ENCODE measurements at places on chromosomes 1 and 21. TPM values are rescaled to one million over a fixed set of nuclear protein-coding genes. Genes with fewer than 3 reads are reported as not detected.

DNA sequence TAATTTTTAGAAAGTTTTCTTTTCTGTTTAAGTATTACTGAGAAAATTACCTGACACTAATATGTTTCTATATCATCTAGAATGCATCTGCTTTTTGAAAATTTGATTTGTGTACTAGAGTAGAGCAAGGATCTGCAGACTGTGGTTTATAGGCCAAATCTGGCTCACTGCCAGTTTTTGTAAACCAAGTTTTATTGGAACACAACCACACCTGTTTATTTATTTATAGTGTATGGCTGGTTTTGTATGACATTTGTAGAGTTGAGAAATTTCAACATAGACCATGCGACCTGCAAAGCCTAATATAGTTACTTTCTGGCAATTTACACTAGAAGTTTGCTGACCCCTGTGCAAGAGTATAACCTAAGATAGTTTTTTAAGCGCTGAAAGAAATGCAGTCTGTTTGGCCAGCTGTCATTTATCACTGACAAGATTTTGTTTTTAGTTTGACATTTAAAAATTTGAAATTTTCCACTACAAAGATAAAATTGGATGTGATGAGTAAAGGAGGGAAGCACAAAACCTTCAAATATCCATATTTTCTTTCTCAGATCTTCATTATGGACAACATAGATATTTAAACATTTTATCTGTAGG, 36.1 kb upstream of the CACYBP start:
- DNase-seq = no peak

NMNAT2 gene
- total RNA-seq = 0.62 TPM

DNA sequence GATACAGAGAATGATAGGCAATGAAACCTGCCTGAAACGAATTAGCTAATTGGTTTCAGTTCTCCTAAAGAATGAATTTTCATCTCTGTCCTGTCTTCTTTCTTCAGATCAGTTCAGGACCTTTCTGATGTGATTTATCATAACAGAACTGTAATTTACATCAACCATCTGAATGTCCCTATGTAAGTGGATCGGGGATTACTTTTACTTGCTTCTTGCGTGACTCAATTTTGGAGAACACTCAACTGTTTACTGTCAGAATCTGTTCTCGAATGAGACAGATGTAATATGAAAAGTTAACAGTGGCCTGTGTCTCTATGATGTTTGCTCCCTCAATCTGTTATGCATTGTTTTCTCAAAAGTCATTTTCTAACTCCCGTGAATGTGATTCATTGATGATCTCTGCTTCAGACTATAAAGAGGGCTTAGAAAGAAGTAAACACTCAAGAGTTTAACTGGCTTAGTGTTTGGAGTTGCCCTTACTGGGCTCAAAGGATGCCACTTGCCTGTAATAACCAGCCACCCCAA, 111.0 kb downstream of the GABPA start:
- no peak for DNase-seq

GRCh38 chr1:222697826-222698225, 14.5 kb downstream of the AIDA start:
- no peak for DNase-seq

- no peak for DNase-seq
Observed at GRCh38 chr21:30478004-30478403, 2.2 kb downstream of the KRTAP19-1 start.

KRTAP12-2 gene
- total RNA-seq = not detected

RGS1 gene
- 16.3 TPM for total RNA-seq

RGSL1 gene
- total RNA-seq = not detected

GRCh38 chr1:73948055-73948454, 249.9 kb downstream of the LRRIQ3 start:
- DNase-seq = no peak

SASS6 gene
- 3.0 TPM for total RNA-seq

DNA sequence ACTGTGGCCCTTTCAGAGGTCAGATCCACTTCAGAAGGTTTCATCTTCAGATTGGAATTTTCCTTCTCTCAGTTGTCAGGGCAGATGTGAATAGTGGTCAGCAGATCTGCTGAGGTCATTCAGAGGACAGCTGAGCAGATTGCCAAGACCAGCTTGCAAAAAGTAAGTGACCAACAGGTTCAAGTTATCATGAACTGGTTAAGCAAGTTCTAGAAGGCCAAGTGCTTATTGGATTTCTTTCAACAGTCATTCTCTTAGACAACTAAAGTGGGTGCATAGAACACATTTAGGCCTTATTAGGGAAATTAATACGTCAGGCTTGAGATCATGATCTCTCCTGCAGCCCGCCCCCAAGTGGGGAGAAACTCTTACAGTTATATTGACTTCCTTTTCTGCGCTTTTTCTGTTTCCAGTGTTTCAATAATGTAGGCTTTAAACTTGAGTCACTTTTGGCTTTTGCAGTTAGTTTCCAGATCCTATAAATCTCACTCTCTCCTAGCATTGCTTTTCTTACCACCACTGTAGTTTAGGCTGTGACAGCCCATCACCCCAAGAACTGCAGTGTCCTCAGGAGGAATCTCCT, 96.4 kb downstream of the C1orf21 start:
- peak; percentile 67 for DNase-seq

GRCh38 chr1:65147424-65148177, 402 bp upstream of the AK4 start:
- DNase-seq = peak; percentile 49

CSMD2 gene
- 1.1 TPM for total RNA-seq

DNA sequence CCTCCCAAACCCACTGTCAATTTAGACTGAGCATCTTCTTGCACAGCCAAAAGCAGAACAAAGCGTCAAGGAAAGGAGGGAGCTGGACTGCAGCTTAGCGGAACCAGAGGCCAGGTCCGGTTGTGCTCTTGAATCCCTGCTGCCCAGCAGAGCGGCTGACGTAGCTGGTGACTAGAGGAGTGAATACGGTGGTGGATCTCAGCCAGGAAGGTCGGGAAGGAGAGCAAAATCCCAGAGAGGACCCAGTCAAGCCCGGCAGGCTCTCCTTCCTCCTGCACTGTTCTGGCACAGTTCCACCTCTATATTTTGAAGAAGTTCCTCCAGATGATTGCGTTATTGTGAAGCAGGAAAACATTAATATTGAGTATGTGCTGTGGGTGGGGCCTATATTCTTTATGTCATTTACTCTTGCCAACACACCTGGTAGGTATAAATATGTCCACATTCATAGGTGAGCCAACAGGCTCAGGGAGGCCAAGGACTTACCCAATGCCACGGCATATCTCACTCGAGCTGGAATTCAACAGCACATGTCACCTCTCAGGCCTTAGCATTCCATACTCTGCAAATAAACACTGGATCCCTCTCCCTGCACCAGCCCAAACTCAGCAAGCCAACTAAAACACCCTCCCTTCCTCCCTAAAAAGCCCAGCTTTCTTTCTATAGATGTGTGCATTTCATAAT, 23.6 kb upstream of the ABCB10 start:
- DNase-seq = peak; percentile 62

GRCh38 chr1:111222308-111223125, 5.0 kb upstream of the CHI3L2 start:
- peak; percentile 85 for DNase-seq

CFAP45 gene
- 10.2 TPM for total RNA-seq

DNA sequence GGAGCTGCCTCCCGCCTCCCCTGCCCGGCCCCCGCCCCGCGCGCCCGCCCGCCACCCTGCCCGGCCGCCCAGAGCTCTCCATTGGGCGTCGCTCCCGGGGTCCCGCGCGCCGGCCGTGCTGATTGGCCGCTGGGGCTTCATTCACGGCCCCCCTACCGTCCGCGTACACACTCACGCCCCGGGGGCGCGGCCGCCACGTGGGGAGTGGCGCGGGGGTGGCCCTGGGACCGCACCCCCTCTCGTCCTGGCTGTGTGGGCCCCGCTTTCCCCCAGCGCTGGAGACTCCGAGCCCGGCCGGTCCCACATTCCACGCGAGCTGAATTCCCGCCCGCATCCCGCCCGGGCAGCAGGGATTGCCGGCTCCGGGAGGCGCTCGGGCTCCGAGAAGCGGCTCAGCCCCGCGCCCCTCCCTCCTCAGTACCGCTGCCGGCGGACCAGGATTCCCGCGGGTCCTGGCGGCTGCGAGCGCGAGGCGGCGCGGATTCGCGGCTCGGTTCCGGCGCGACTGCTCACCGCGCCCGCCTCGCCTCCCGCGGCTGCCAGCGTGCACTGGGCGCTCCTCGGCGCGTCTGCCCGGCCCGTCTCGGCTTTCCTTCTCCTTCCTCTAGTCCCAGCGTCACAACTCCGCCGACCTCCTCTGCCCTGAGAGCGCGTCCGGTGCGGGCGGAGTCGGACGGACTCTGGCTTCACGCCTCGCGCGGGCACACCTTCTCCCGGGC, 450 bp upstream of the POU3F1 start:
- DNase-seq = peak; percentile 83

FCRL6 gene
- 2.3 TPM for total RNA-seq

PDE4B gene
- total RNA-seq = 26.9 TPM

GRCh38 chr1:163628034-163628773, 306.4 kb downstream of the NUF2 start:
- no peak for DNase-seq

AHCTF1 gene
- total RNA-seq = 36.0 TPM

SPRR3 gene
- total RNA-seq = not detected

GRCh38 chr1:206705191-206705590, 20.5 kb downstream of the MAPKAPK2 start:
- no peak for DNase-seq

DNA sequence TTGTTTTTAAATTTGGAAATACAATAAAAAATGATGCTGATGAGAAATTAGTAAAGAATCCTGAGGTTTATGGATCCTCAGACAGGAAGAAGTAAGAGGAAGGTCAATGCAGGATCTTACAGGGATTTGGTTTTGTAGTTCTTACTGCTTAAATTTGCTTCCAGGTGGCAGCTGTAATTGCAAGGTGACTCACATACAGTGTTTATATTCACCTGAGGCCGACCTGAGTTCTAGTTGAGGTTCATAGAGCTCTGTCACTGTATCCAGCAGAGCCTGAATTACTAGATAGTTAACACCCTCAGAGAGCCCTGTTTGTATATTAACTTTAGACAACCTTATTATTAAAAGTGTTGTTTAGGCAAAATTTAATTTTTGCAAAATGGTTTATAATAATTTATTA, 1.4 kb upstream of the WDR26 start:
- no peak for DNase-seq

RNF186 gene
- not detected for total RNA-seq

DNA sequence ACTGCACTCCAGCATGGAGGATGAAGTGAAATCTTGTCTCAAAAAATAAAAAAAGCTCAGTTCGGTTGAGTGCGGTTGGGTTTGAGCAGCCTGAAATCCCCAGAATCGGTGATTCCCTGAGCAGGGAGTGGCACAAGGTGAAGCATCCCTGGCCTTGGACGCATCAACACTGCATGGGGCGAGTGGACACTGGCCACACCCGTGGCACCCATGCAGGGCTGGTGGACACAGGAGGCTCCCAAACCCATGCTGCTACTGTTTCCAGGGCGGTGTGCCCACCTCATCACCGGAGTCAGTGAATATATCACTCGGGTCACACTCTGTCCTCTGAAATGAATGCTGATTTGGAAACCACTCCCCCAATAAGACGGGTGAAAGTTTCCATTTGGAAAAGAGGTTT, 53.4 kb upstream of the ACTRT2 start:
- DNase-seq = no peak

ANGPTL1 gene
- 12.3 TPM for total RNA-seq

DNA sequence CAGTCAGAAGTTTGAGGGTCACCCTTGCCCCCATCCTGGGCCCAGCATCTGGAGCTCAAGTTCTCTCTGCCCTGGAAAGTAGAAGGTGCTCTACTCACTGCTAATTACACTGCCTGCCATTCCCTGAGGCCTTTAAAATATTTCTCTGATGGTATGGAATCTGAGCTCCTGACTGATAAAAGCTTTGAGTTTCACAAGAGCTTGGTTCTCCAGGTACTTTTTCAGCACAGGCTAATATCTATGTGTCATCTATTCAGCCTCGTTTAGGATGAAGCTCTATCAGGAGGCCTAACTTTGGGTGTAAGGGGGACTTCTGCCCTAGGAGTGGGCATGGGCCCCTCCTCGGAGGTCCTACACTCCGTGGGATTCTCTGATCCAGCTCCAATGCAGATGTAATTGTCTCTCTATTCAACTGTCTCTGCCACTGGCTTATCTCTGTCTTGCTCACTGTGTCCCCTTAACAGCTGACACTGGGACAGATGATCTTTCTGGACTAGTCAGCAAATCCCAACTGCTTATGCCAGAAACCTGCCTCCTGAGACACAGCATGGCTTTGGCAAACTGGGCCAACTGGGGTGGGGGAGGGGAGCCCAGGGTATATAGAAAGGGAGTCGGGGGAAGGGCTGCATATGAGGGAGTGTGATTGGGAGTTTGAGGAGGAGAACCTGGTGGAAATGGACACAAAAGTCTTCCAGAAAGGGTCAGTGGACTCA, 104.2 kb upstream of the GADD45A start:
- DNase-seq = no peak

DNA sequence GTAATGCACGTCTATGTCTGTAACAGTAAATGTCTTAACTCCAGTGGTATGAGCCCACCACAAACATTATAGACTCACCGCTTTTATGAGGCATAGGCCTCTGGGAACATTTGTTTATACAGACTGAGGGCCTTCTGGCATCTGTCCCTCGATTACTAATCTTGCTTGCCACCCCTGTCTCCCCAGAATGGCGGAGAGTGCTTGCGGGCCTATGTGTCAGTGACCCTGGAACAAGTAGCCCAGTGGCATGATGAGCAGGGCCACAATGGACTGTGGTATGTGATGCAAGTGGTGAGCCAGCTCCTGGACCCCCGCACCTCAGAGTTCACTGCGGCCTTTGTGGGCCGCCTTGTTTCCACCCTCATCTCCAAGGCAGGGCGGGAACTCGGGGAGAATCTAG, 18.3 kb upstream of the SHISA4 start:
- no peak for DNase-seq

TCHH gene
- total RNA-seq = 0.15 TPM

GRCh38 chr21:42654913-42655795, 1.7 kb downstream of the PDE9A start:
- DNase-seq = no peak

DNASE2B gene
- total RNA-seq = 26.1 TPM

GRCh38 chr1:91842563-91842962, 43.4 kb downstream of the TGFBR3 start:
- DNase-seq = no peak

DNA sequence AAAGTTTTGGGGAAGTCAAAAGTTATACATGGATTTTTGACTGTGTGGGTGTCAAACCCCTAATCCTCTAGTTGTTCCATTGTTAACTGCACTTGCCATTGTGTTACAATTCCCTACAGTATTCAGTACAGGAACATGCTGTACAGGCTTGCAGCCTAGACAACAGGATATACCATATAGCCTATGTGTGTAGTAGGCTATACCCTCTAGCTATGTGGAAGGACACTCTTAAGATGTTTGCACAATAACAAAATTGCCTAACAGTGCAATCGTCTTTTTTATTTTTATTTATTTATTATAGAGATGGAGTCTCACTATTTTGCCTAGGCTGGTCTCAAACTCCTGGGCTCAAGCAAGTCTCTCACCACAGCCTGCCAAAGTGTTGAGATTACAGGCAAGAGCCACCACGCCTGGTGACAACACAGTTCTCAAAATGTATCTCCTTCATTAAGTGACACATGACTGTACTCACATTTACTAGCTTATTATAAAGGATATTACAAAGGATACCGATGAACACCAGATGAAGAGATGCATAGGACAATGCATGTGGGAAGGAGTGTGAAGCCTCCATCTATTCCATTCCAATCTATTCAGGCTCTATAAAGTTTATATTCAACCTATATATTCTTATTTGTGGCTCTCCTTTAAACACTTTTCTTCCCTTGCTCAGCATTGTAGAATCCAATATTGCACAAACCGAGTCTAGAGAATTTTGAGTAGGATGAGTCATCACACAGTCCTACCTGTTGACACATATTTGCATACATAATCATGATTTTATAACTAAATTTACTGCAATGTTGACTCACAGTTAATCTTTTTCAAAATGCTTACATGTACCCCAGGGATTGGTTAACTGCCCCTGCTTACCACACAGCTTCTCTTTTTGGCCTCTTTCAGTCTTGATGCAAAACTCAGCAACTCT, 28.4 kb upstream of the CEP350 start:
- no peak for DNase-seq
